ENCODE measurements at places on chromosomes 1 and 21. TPM values are rescaled to one million over a fixed set of nuclear protein-coding genes. Genes with fewer than 3 reads are reported as not detected.

Gene TATDN3
- 15.6 TPM for total RNA-seq

GRCh38 chr1:50704126-50704525 lies 255.9 kb downstream of the FAF1 start:
- no peak for DNase-seq

DNA sequence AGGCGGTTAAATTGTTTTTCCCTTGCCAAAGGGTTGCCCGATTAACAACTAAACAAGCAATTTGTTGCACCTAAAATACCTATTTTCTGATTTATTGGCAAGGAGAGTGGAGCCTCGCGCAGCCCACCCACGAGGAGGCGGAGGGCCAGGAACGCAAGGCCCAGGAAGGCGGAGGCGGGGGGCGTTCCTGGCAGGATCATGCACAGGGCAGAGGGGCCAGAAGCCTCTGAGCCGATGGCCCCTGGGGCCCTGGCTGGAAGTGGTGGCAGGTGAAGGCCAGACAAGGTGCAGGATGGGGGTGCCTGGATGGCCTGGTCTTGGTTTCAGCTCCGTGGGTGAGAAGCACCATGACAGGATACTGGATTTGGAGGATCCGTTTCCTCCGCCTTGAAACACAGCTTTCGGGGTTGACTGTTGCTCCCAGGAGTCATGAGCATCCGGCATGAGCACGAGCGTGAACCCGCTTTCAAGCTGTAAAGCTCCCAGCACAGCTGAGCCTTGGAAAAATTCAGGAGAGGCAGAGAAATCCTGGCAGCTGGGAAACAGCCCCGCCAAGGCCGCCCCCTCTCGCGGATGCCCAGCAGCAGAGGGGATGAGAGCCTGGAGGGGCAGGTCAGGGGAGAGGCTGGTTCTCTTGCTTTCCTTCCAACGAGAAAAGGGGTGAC lies 35.0 kb downstream of the AJAP1 start:
- no peak for DNase-seq

- DNase-seq = no peak
These were observed 1.3 kb downstream of the USP1 start for GRCh38 chr1:62438163-62438562.

- no peak for DNase-seq
These were observed 121.7 kb upstream of the DUSP10 start for GRCh38 chr1:221863635-221864034.

- DNase-seq = no peak
These were observed 78.1 kb upstream of the RAB4A start for GRCh38 chr1:229192853-229193252.

- no peak for DNase-seq
These were observed 32.4 kb downstream of the IER5 start for GRCh38 chr1:181120924-181121323.

DNA sequence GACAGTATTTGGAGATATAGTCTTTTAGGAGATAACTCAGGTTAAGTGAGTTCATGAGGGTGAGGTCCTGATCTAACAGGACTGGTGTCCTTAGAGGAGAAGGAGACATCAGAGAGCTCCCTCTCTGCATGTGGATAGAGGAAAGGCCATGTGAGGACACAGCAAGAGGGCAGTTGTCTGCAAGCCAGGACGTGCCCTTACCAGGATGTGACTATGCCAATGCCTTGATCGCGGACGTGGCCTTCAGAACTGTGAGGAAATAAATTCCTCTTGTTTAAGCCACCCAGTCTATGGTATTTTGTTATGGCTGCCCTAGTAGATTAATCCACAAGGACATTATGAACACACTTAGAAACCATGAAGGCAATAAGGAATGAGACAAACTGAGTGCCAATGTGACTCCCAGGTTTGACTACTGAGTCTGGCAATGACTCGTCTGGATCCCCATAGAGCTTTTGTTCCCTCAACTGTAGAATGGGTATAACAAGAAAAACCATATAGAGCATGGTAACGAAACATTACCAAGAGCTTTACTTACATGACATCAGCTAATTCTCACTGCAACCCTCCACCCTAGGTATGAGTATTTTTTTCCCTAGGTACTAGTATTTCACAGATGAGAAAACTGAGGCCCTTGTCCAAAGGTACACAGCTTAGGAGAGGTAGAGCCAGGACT lies 6.5 kb downstream of the URB1 start:
- no peak for DNase-seq

- no peak for DNase-seq
These were observed 44.8 kb upstream of the SGIP1 start for GRCh38 chr1:66489151-66489550.

- DNase-seq = peak; percentile 86
These were observed at the start of gene CD58 for GRCh38 chr1:116570358-116571214. Gene CD58, minus strand, starts transcription at chr1:116571026. Its CDS starts 54 bp downstream, at chr1:116570972.

Gene ZNF695
- total RNA-seq = 25.6 TPM

Gene DIO1
- total RNA-seq = not detected

Gene KRTAP22-2
- total RNA-seq = not detected

GRCh38 chr1:63916485-63917360 lies 142.9 kb downstream of the ROR1 start:
- DNase-seq = no peak

- DNase-seq = no peak
These were observed 270.7 kb downstream of the S1PR1 start for GRCh38 chr1:101507547-101507971.

- DNase-seq = no peak
These were observed at the start of gene UBE2Q1 for GRCh38 chr1:154557939-154558719. Gene UBE2Q1, minus strand, starts transcription at chr1:154558662. Its CDS starts 109 bp downstream, at chr1:154558553.

Gene RIMKLA
- 5.8 TPM for total RNA-seq

DNA sequence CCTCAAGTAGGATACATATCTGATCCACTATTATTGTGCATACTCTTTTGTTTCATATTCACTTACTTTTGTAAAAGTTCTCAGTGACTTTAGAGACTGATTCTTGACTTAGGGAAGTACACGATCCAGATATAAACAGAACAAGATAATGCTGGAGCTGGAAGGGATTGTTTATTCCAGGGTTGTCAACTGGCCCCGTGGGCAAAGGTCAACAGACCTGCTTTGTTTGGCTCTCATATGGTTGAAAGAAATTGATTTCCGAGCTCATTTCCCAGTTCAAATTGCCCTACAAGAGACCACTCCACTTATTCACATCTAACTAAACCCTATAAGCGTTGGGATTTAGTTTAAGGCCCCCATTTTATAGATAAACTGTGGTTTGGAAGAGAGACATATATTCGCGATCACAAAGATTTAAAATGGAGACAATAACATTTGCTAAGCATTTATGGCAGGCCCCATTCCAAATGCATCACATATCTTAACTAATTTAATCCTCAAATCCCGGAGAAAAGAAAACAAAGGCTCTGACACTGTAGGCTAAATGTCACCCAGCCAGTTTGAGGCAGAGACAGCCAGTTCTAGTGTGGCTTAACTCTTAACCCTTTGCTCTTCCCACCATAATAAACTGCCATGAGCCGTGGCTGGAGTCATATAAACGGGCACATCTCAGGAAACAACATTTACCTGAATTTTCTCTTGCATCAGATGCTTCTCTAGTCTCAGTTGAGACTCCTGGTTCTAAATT lies 20.6 kb downstream of the REG4 start:
- no peak for DNase-seq

DNA sequence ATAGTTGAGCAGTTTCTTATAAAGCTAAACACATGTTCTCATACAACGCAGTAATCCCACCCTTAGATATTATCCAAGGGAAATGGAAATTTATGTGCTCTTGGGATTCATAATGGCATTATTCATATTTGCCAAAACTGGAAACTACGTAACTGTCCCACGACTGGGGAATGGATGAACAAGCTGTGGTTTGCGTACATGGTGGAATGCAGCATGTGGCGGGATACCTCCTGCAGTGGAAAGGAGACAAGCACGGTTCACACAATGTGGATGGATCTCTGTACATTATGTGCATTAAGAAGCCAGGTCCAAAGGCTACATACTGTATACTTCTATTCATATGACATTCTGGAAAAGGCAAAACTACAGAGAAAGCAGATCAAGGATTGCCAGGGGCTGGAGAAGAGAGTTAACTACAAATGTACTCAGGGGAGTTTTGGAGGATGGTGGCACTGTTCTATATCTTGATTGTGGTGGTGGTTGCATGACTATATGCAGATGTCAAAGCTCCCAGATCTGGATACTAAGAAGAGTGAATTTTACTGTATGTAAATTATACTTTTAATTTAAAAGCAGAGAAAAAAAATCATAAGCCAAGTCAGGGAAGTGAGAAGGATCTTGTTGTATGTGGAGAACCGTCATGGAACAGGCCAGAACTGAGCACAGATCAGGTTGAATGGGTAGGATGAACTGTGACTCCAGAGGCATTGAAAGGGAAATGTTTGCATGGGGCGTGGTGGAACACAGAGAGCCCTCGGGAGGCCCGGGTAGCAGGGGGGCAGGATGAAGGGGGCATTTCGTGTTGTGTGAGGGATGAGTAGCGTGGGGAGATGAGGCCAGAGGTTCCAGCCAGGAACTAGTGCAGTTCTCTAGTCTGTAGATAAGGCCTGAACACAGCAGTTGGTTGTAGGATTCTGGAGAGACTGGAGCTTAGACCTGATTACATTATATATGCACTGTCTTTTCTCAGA lies 90.7 kb downstream of the GALNT2 start:
- DNase-seq = no peak

DNA sequence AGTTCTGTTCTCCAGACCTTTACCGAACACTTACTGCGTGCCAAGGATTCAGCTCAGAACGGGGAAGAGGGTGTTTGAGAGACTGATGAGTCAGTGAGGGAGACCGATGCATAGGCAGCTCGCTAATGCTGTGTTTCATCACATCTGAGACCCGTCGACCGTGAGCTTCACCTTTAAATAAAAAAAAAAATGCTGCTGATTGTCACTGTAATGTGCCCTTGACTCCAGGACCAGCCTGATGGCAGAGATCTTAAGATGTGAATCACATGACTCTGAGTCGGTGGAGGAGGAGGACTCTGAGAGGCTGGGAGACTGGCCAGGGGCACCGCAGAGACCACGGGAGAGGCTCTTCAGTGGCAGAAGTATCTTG lies 28.8 kb downstream of the SPSB1 start:
- no peak for DNase-seq

DNA sequence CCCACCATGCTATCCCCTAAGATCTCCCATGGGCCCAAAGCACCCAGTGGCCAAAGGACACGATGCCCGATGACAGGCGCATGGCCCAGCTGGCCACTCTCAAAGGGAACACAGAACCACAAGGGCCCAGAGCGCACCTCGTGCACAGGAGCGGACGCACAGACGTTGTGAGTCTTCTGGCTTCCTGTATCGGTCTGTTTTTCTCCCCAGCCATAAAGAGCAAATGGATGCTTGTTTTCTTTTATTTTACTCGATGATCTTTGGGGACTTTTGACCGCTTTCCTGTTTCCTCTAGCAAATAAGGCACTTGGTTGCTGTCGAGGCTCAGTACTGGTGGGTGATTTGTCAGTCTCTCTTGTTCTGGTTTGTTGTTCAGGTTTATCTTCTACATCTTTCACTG lies 16.2 kb downstream of the CCSAP start:
- DNase-seq = no peak

DNA sequence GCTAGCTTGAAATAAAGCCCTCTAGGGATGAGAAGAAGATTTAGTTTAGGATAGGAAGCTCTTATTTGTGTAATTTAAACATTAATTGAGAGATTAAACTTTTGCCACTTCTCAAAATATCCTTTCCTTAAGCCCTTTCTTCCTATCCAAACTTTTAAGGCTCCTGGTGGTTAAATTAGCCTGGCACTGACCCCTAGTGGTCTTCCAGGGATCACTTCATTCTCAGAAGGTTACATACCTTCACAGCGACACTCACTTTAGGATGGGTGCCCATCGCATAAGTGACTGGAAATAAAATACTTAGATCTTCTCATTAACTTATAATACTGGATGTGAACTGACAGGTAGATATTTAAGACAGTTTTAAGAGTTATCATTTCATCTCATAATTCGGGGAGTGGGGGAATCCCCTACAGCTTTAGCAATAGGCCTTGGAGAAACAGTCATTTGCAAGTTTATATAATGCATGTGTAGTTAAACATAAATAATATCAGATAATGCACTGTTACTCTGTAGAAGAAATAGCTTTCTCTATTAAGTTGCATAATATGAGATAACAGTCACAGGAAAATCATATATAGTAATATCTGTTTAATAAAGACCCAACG lies 7.4 kb downstream of the LHX9 start:
- no peak for DNase-seq

DNA sequence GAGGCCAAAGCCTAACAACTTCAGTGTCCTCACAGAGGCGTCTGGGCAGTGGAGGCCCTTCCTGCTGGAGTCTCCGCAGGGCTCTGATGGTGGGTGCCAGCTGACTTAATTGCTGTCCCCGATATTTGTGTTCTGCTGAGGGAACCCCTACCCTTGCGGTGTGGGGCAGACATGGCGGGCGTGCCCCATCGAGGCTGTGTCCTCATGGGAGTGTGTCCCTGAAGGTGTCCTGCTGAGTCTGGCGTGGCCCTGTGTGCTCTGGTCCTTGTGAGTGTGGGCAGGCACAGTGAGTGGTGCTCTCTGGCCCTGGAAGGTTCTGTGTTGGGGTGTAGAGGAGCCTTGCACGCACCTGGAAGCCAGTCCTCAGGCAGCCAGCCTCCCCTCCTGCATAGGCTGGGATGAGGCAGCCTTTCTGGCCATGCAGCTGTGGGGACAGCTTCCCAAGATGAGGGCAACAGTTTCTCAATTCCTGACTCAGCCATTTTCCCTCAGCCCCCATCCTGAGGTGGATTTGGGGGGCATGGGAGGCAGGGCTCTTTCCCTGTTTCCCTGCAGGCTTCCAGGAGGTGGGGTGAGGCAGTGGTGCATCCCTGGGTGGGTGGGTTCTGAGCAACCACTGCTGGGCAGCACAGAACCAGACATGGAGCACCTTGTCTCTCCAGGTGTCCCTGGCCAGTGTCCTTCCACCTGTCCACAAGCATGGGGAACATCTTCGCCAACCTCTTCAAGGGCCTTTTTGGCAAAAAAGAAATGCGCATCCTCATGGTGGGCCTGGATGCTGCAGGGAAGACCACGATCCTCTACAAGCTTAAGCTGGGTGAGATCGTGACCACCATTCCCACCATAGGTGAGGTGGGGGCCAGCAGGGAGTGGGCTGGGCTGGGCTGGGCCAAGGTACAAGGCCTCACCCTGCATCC lies 6.5 kb downstream of the C1orf35 start:
- DNase-seq = no peak

Gene LRRC38
- total RNA-seq = 0.63 TPM

- no peak for DNase-seq
These were observed 237.9 kb downstream of the FOXD2 start for GRCh38 chr1:47675721-47676120.

Gene STUM
- total RNA-seq = 1.2 TPM

- no peak for DNase-seq
These were observed 34.0 kb downstream of the BACH1 start for GRCh38 chr21:29332461-29333362.

DNA sequence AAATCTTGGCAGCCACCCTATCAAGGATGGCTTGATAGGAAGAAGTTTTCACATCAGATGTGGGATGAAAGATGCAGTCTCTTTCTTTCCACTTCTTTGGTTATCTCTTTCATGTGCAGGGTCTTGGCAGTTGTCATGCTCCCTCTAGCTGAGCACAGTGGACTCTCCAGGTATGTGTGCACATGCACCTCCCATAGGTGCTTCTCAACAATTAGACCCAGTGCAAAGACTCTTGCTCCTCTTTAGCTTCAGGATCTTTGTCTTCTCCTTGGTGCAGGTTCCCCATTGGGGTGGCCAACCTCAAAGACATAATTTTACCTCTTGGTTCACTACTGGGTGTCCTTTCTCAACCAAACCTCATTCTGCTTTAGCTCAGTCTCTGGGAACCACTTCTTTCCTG lies 80.7 kb downstream of the TBX15 start:
- no peak for DNase-seq

GRCh38 chr1:99700020-99700419 lies 54.1 kb downstream of the PALMD start:
- DNase-seq = no peak
